Fibroblast of skin of scalp (primary cell): ENCODE measurements at places on chromosomes 12 and 14.

- no peak for DNase-seq
These were observed 282.2 kb downstream of the EMP1 start for GRCh38 chr12:13478650-13479181.

GRCh38 chr14:55005071-55005470 is 21.8 kb downstream of the WDHD1 start:
- no peak for DNase-seq

DNA sequence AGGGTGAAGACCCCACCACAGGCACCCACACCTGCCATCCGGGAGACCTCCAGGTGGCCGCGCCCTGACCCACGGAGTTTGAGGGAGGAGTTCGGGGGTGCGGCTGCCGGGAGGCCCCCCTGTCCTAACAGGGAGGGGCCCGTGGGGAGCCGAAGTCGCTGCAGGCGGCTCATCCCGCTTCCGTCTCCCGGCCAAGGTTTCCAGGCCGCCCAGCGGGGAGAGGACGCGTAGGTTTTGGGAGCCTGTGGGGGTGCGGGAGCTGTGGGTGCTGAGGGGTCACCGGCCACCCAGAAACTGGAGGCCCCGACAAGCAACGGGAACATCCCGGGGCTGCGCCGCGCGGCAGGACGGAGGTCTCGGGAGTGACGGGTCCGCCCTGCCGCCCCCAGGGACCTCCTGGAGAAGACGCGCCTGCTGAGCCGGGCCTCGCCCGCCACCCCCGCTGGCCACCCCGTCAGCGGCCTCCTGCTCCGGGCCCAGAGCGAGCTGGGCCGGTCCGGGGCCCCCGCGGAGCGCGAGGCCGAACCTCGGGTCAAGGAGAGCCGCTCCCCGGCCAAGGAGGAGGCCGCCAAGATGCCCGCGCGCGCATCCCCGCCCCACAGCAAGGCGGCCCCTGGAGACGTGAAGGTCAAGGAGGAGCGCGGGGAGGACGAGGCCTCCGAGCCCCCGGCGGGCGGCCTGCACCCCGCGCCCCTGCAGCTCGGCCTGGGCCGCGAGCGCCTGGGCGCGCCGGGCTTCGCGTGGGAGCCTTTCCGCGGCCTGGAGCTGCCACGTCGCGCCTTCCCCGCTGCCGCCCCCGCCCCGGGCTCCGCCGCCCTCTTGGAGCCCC is 27.6 kb downstream of the LRCOL1 start:
- no peak for DNase-seq

GRCh38 chr12:49533331-49533730 is 5.5 kb upstream of the KCNH3 start:
- DNase-seq, result no peak

DNA sequence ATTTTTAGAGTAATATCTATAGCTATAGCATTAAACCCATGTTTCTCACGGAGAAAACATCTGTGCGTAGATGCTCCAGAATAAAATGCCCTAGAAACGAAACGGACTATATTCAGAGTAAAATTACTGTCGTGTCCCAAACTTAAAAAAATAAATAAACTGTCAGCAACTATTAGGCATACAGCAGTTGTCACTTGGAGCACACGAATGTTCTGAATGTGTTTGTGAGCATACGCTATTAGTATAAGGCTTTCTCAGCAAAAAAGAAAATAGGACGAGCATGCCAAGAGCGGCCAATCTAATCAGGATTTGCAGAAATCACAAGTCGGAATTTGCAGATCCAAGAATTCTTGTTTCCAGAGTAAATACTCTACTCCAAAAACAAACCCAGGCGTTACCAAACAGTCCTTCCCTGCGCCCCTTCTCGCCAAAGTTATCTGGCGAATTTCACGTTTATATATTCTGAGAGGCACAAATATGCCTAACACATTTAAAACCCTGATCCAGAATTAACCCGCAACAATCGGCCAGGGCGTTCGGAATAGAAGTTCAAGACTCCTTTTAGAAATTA is 836 bp downstream of the PTPN21 start:
- DNase-seq, result no peak
